Uterus (tissue), 4 donors: ENCODE measurements at places on chromosomes 1 and 21. TPM values are rescaled to one million over a fixed set of nuclear protein-coding genes. Genes with fewer than 3 reads are reported as not detected.

BARHL2 gene
- not detected for total RNA-seq

PEF1 gene
- 60.6 TPM for total RNA-seq

PLCH2 gene
- total RNA-seq = not detected

GRCh38 chr1:61079898-61080336 is 2.4 kb upstream of the NFIA start:
- no peaks in the 10 kb centered on the region for H3K27me3 ChIP-seq
- H3K36me3 ChIP-seq = no peaks in the 10 kb centered on the region

- no peak overlapping the region for H3K4me3 ChIP-seq
- no peaks in the 10 kb centered on the region for H3K36me3 ChIP-seq
- no peak overlapping the region for H3K27ac ChIP-seq
- no peak for DNase-seq
- peaks cover 8% of the 10 kb centered on the region for H3K4me1 ChIP-seq
Measured at GRCh38 chr1:201728731-201729130, 100.2 kb upstream of the IPO9 start.

GRCh38 chr1:182917378-182917777 is 35.6 kb downstream of the SHCBP1L start:
- no peak for DNase-seq
- H3K4me1 ChIP-seq = no peaks in the 10 kb centered on the region
